ENCODE measurements at places on chromosomes 2 and 18.

GRCh38 chr2:230043025-230043424 is 25.7 kb downstream of the SLC16A14 start:
- no peak for DNase-seq

DNA sequence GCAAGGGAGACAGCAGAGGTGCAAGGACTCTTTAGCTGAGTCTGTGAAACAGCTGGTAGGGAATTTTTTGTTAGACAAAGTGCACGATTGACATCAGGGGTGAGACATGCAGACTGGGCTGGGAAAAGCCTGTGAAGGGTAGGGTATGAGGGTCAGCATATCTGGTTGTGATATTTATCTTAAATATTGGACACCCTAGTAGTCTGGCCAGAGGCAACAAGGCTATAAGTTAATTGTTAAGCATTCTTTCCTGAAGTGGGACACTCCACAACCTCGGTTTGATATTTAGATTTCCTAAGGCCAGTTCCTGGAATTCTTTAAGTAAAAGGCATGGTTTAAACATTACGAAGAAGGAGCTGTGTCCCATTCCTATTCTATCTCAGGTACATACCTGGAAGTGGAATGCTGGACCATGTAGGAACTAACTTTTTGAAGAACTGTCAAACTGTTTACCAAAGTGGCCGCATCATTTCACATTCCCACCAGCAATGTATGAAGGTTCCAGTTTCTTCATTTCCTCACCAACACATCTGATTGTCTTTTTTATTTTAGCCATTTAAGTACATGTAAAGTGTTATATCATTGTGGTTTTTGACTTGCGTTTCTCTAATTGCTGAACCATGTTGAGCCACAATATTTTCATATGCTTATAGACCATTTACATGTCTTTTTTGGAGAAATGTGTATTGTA is 22.5 kb downstream of the EHBP1 start:
- no peak for DNase-seq

GRCh38 chr2:168534926-168535325 is 78.9 kb downstream of the CERS6 start:
- no peak for DNase-seq

GRCh38 chr2:205739620-205740019 is 57.3 kb downstream of the NRP2 start:
- no peak for DNase-seq

- DNase-seq = no peak
Observed at GRCh38 chr18:68568364-68569155, 146.3 kb downstream of the TMX3 start.

- DNase-seq = no peak
Observed at GRCh38 chr18:9906481-9906880, 7.3 kb upstream of the VAPA start.

DNA sequence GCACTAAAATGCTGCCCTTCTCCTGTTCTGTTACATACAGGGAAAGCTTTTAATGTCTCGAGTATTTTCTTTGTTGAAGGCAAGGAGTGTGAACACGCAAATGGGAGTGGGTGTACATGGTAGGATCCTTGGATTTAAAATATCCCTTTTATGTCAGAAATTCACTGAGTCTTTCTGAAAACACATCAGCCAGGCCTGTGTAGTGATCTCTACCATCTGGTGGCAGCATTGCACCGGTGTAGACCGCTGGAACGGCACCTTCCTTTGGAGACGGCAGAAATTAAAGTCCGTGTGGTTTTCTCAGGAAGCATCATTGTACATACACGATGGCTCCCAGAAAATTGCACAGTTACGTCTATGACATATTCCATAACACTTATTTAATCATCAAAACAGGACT is 515.8 kb downstream of the GALR1 start:
- no peak for DNase-seq

DNA sequence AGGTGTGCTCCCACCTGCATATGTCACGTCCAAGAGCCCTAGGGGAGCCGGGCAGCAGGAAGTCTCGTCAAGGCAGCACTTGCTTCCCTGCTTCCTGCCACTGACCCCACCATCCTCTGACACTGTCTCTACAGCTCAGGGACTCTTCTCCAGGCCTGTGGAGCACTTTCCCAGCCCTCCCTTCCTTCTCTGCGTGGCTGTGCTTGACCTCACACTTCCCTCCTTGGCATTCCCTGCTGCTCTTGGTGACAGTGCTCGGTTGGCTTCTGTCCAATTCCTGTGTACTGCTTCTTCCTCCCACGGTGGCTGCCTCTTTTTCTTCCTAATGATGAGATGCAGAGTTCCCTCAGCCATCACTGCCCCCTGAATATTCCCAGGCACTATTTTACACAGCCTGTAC is 2.8 kb downstream of the CIDEA start:
- peak; percentile 49 for DNase-seq

- no peak for DNase-seq
Observed at GRCh38 chr2:54680397-54681041, 42.9 kb upstream of the EML6 start.

- DNase-seq = no peak
Observed at GRCh38 chr2:46347648-46348280, 50.6 kb downstream of the EPAS1 start.

DNA sequence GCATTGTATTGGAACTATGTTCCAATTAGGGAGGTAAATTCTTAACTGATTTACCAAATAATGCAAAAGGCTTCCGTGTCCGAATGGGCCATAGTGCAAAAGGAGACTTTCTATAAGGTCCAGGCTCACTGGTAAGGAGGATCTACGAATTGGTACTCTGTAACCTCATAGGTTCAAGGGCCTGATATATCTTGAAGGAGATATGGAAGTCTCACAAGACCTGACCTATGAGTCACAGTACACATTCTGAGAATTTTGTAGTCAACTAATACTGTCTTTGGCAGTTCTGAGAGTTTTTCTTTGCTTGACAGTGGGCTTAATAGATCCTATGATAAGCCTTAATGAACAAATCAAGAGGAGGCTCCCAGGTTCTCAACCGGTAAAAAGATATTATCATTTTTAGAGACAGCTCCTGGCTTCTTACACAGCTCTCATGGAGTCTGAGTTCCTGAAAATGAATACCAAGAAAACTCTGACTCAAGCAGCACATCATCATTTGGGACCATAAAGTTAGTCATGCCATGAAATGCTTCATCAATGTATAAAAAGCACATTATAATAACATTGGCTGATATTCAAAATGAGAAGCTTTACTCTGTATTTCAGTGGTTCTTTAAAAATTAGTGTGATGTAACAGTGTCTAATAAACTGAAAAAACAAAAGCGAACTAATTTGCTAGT is 1275.2 kb upstream of the CRIM1 start:
- no peak for DNase-seq

GRCh38 chr2:241888641-241889040 is 19.1 kb downstream of the RTP5 start:
- no peak for DNase-seq

GRCh38 chr2:68371581-68371980 is 6.5 kb downstream of the PLEK start:
- DNase-seq = no peak

DNA sequence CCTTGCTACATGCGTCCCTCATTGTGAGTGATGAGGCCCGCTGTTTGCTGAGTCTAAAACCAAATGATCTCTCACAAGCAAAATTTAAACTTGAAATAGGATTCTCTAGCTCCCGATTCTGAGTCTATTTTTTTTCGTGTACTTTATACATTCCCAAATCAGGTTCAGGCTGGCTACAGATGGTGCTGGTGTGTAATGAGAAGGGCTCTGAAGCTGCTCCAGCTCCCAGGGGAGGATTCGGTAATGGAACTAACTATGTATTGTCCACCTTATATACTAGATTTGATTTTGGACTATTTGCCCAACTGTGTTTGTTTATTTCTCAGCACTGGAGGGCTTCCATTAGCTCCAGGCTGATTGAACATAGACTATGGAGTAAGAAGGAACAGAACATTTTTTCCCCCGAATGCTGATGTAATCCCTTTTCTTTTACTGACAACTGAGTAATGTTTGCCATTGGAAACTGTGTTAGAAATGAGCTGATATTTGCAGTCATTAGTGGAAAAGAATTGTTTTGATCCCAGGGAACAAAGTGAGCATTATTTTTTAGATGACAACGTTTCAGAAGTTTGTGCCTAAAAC is 274.0 kb upstream of the FIGN start:
- no peak for DNase-seq

GRCh38 chr2:239927424-239927981 is 97.6 kb downstream of the NDUFA10 start:
- DNase-seq = no peak

GRCh38 chr18:47777626-47778025 is 152.8 kb downstream of the SMAD2 start:
- no peak for DNase-seq

GRCh38 chr2:134668821-134669220 is 50.0 kb downstream of the TMEM163 start:
- DNase-seq = no peak

Measured in right cardiac atrium (tissue), 5 donors.